MCF 10A (cell line): ENCODE measurements at places on chromosomes 6 and 20. TPM values are rescaled to one million over a fixed set of nuclear protein-coding genes. Genes with fewer than 3 reads are reported as not detected.
A peak's percentile ranks its signal among the peaks of the same experiment; 100 is the strongest.

GRCh38 chr6:12228447-12229146 is 61.6 kb upstream of the EDN1 start:
- H3K27ac ChIP-seq, result no peak overlapping the region
- H3K36me3 ChIP-seq, result peaks cover 2% of the 10 kb centered on the region
- H3K27me3 ChIP-seq, result no peaks in the 10 kb centered on the region
- DNase-seq, result no peak
- no peak overlapping the region for H3K4me3 ChIP-seq

DNA sequence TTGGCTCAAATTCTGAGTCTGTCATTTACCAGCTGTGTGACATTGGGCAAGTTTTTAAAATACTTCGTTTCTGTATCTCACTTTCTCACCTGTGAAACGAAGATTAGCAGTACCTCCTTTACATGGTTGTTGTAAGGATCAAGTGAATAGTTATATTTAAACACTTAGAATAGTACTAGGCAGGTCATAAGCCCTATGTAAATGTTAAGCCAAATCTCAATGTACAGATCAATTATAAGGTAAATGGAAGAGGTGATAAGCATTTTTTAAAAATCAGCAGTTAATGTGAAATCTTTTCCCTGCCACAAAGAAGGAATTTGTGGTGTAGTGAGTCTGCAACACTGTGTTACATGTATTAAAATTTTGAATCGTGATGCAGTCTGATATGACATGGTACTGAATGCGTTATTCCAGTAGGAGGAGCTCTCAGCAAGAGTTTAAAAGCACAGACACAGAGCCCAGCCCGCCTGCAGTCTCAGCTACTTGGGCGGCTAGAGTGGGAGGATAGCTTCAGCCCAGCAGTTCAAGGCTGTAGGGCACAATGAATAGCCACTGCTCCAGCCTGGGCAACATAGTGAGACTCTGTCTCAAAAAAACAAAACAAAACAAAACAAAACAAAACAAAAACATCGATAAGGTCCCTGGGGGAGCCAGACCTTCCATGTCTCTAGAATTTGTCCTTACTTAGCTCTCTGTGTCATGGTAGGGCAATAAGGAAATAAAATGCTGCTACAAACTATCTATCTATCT is 46.0 kb downstream of the GTF2H5 start:
- peaks cover 3% of the 10 kb centered on the region for H3K36me3 ChIP-seq
- peak; percentile 80 for DNase-seq
- H3K4me3 ChIP-seq, result no peak overlapping the region
- H3K27ac ChIP-seq, result no peak overlapping the region
- H3K4me1 ChIP-seq, result peaks cover 10% of the 10 kb centered on the region

GRCh38 chr6:63352544-63353285 is 32.9 kb upstream of the LGSN start:
- no peak overlapping the region for H3K4me3 ChIP-seq
- DNase-seq, result peak; percentile 67
- no peak overlapping the region for H3K27ac ChIP-seq
- H3K36me3 ChIP-seq, result no peaks in the 10 kb centered on the region

DNA sequence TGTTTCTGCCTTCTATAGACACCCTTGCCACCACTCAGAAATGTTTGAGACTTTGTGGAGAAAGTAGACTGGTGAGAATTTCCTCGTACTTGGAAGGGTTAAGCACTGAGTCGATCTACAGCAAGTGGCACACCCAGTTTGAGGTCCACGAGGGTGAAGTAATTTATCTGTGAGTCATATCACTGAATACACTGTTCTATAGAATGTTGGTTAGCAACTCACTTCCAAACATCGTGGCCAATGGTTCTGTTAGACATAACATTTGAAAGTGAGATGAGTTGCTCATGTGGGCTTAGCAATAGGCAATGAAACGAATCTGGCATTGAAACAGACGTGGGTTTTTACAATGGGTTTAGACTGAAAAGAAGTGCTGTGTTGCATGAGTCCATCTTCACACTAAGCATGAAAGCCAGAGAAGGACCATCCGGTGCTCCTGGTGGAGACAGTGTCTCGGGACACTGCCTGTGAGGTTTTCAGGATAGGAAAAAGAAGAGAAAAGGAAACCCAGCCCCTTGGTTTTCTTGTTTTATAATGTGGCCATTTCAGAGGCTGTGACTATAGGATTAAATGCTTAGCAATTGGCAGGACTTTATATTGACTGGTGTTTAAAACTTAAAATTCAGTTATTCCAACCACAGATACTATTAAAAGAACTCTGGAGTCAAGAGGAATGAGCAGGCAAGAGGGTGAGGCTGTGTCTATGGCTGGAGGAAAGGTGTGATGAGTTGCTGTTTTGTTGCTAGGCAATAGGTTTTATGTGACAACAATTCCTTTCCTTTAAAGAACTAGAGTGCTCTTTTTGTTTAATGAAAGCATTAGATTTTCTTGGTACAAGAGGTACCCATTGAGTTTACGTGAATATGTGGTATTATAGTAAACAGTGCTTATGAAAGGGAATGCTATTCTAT is 31.0 kb upstream of the EZR start:
- H3K36me3 ChIP-seq, result no peaks in the 10 kb centered on the region
- H3K27me3 ChIP-seq, result no peaks in the 10 kb centered on the region
- H3K4me3 ChIP-seq, result peak overlapping the region; percentile 61
- H3K27ac ChIP-seq, result no peak overlapping the region

- DNase-seq, result no peak
- no peak overlapping the region for H3K4me3 ChIP-seq
- no peak overlapping the region for H3K27ac ChIP-seq
- no peaks in the 10 kb centered on the region for H3K27me3 ChIP-seq
Observed at GRCh38 chr6:31132806-31133205, 6.1 kb downstream of the PSORS1C2 start.

The BFSP1 gene
- total RNA-seq, result 3.5 and 3.9 TPM in 2 replicates
